ENCODE measurements at places on chromosomes 3 and 15.

- no peak for DNase-seq
These were observed 4.5 kb upstream of the DNAH1 start for GRCh38 chr3:52311576-52312119.

GRCh38 chr3:168876346-168877035 is 780.8 kb upstream of the GOLIM4 start:
- DNase-seq = no peak

DNA sequence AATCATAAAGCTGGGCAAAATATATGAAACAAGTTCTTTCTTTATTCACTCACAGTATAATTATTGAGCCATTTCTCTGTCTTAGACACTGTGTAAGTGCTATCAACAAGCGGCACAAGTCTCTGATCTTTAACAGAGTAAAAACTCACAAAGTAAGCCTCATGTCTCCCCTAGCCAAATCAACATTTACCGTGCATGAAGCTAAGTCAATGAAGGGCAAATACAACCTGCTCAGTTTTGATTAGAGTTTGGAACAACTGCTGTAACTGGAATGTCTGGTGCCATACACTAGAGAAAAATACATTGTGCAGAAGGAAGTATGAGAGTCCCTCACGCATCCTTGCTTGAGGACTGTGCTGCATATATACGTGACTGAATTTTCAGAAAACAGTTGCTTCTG is 291.0 kb upstream of the EPHA3 start:
- no peak for DNase-seq

GRCh38 chr3:138371070-138371965 is 22.9 kb downstream of the MRAS start:
- no peak for DNase-seq

- no peak for DNase-seq
These were observed 182.9 kb downstream of the IL5RA start for GRCh38 chr3:2927259-2927658.

GRCh38 chr15:79549196-79549595 is 117.1 kb downstream of the MINAR1 start:
- DNase-seq = no peak

GRCh38 chr15:77179541-77179998 is 108.7 kb upstream of the TSPAN3 start:
- DNase-seq = peak; percentile 4

DNA sequence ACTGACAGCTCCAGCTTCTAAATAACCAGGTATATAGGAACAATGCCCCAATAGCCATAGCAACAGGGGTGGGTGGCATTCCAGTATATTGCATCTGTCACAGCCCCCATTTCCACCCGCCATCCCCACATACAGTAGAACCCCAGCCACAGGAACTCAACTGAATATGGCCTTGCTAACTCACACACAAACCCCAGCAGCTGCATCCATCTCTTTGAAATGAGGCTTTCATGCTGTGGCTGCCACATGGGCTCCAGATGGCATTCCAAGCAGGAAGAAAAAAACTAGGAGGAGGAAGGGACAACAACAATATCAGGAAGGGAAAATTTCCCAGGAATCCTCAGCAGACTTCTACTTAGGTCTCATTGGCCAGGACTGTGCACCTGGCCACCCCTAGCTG is 54.6 kb downstream of the CCR3 start:
- DNase-seq = no peak

- no peak for DNase-seq
These were observed 11.7 kb upstream of the CD47 start for GRCh38 chr3:108102420-108103039.

DNA sequence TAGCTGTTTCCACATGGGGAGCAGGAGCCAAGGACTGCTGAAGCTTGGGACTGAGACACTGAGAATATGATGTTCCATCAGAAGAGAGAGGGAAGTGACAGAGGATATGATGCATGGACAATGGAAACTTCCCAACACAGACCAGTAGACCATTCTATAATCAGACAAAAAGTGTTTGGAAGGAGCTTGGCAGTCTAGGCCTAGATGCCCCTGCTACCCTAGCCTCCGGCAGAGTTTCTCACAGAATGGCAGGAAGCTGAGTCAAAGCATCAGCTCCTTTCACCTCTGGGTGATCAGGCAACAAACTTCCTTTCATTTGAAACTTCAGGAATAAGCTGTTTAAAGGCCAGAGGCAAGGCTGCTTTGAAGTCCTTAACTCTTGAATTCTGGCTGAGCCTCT is 222.0 kb downstream of the NEK10 start:
- no peak for DNase-seq

DNA sequence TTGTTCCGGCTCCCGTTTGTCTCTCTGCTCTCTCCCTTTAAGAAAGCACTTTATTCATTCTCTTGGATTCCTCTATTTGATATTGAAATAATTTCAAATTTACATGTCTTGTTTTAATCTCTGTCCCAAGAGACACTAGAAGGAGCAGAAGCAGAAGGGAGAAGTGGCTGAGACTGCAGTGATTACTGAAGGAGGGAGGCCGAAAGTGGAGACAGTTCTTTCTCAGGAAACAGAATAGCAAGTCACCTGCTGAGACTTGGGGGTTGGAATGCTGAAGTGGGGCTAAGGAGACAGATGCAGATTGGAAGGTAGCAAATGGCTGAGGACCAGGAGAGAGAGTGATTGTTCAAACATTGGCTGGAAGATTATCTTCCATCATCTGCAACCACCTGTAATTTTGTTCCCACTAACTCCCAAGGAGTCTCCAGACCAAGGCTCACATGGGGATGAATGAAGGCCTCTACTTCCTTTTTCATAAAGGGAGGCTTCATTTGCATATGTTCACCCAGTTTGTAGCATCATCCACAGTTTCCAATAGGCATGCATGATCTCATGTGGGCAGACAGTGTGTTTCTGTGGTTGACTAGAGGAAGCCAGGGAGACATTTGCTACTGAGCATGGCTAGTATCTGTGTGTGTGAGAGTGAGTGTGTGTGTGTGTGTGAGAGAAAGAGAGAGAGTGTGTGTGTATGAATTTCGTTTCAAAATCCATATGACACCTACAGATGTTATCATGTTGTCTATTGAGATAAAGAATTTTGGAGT is 24.0 kb downstream of the LTF start:
- peak; percentile 34 for DNase-seq

Data from CD4-positive, alpha-beta T cell treated with Interleukin-17A for 4 hours (primary cell).